ENCODE measurements at places on chromosomes 16 and 17.

DNA sequence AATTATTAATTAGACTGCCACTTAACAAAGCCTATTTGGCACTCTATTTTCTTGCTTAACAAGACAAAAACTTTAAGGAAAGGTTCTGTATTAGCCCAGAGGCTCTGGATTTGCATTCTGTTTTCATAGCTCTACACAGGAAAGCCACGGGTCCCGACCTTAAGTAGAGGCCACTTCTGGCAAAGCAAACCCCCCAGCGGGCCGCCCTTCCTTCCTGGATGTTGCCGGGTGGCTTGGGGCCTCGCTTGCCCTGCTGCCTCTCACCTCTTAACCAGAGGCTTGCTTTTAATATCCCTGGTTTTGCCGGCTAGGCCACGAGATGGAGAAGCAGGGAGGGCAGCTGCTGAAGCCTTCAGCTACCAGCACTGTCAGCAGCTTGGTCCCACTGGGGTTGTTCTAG, 4.4 kb downstream of the RTN4RL1 start:
- H3K36me3 ChIP-seq, result no peaks in the 10 kb centered on the region
- H3K4me1 ChIP-seq, result peaks cover 51% of the 10 kb centered on the region
- H3K27ac ChIP-seq, result no peak overlapping the region
- H3K4me3 ChIP-seq, result no peak overlapping the region
- no peaks in the 10 kb centered on the region for H3K27me3 ChIP-seq
- no peak for DNase-seq

DNA sequence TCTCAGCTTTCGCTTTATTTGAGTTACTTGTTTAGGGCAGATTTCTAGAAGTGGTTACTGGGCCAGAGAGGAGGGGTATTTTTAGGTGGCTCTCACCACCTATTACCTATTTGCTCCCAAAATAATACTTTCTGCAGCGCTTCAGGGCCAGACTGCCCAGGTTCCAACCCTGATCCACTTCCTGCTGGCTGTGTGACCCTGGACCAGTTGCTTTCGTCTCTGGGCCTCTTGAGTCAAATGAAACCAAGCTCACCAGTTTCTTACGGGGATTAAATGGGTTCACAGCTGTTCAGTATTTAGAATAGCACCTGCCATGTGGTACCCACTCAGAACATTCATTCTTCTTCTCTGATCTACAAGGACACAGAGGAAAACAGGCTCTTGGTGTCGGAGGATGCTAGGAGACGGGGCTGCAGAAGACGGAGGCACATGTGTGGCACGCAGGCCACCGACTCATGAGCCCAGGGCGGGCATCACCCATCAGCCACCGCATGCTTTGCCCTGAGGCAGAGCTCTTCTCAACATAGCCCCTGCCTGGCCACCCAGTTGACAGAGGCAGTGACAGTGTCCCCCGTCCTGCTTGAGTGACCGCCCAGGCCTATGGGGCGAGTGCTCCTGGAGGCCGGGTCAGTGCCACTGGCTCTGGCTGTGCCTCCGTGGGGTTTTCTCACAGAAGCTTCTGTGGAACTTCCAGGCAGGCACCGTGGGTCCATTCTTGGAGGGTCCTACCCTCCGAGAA, 149.0 kb upstream of the PLCG2 start:
- H3K27ac ChIP-seq, result no peak overlapping the region
- no peak overlapping the region for H3K4me3 ChIP-seq
- H3K4me1 ChIP-seq, result peaks cover 21% of the 10 kb centered on the region
- no peaks in the 10 kb centered on the region for H3K27me3 ChIP-seq

GRCh38 chr17:67243284-67243683, 1.7 kb downstream of the HELZ start:
- H3K4me3 ChIP-seq, result peak overlapping the region; percentile 94
- no peak overlapping the region for H3K27ac ChIP-seq
- peaks cover 41% of the 10 kb centered on the region for H3K4me1 ChIP-seq
- H3K36me3 ChIP-seq, result peaks cover 13% of the 10 kb centered on the region

DNA sequence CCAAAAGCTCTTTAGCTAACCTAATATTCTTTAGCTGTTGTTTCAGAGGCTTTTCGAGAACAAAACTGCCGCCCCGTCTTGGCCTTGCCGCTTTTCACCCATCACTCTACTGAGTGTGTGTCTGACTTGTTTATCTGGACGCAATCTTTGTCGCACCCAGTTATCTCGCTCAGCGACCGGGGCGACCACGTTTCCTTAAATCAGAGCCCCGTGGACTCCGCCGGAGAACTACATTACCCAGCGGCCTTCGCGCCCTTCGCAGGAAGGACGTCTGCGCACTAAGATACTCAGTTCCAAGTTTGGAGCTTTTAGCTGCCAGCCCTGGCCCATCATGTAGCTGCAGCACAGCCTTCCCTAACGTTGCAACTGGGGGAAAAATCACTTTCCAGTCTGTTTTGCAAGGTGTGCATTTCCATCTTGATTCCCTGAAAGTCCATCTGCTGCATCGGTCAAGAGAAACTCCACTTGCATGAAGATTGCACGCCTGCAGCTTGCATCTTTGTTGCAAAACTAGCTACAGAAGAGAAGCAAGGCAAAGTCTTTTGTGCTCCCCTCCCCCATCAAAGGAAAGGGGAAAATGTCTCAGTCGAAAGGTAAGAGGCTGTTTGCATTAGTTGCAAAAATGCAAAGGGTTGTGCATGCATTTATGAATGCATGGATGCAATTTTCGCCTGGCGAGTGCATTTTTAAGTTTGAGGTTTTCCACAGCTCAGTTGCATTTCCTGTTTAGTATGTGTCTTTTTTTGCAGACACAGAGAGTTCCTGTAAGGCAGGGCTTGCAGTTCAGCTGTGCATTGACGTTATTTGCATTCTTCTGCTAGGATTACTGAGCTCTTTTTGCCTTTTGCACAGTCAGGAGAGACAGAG, at the start of gene MAP2K6:
Gene MAP2K6 (plus strand): TSS at position 290 of the 867 bp plus-strand sequence. CDS start 288 bp downstream, at position 578.
- H3K4me1 ChIP-seq, result peaks cover 31% of the 10 kb centered on the region
- H3K27me3 ChIP-seq, result no peaks in the 10 kb centered on the region
- peak within 1 kb of the TSS; percentile 56 for H3K4me3 ChIP-seq
- peak; percentile 86 for DNase-seq
- H3K36me3 ChIP-seq, result no peaks in the 10 kb centered on the region

DNA sequence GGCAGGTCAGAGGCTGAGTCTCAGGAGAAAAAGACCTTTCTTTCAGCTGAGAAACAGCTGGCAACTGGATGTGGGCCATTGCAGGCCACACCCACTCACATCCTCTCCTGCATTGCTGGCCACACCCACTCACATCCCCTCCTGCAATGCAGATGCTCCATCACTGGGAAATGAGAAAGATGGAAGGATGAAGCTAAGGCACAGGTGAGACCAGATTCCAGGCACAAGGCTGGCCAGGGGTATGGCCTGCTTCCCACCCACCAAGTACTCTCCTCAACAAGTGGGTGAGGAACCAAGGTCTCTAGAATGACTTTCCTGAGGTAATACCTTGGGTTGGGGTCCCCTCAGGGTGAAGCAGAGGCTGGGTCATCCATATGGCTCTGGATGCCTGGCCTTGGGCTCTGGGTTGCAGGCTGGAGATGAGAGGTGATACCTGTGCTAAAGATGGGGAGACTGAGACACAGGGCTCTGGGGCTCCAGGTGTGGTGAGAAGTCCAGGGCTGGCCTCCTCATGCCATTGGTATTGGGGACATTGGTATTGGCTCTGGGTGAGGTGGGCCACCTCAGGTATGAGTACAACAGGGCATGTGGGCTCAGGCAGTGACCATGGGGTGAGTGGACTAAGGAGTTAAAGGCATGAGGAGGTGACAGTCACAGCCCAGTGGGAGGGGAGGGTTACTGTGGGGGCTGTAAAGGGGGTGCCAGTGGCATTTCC, 1726.8 kb downstream of the TP53TG3F start:
- H3K27ac ChIP-seq, result no peak overlapping the region
- H3K27me3 ChIP-seq, result no peaks in the 10 kb centered on the region
- DNase-seq, result peak; percentile 61
- no peaks in the 10 kb centered on the region for H3K36me3 ChIP-seq
- no peaks in the 10 kb centered on the region for H3K4me1 ChIP-seq

- no peak overlapping the region for H3K4me3 ChIP-seq
- H3K4me1 ChIP-seq, result peaks cover 56% of the 10 kb centered on the region
- H3K27ac ChIP-seq, result no peak overlapping the region
- no peaks in the 10 kb centered on the region for H3K36me3 ChIP-seq
Observed at GRCh38 chr16:75267631-75268264, 16.3 kb upstream of the BCAR1 start.

DNA sequence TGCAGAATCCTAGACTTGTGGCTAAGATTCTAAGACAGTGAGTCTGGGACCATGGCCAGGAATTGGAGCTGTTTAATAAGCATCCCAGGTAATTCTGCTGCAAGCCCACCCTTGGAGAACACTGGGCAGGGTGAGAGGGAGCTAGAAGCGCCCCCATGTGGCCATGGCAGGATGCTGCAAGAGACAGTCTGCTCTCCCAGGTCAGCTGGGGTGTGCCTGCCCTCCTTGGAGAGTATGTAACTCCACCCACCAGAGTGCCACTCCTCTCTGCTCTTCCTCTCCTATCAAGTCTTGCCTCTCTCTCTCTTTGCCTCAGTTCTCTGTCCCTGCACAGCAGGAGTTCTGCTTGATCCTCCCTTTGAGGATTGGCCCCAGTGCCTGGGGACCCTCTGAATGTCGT, 14.9 kb downstream of the RCVRN start:
- H3K36me3 ChIP-seq, result no peaks in the 10 kb centered on the region
- DNase-seq, result no peak
- H3K4me3 ChIP-seq, result no peak overlapping the region
- H3K4me1 ChIP-seq, result no peaks in the 10 kb centered on the region
- H3K27me3 ChIP-seq, result peaks cover under 1% of the 10 kb centered on the region
- H3K27ac ChIP-seq, result no peak overlapping the region

GRCh38 chr17:73336408-73337329, 24.9 kb upstream of the CDC42EP4 start:
- no peaks in the 10 kb centered on the region for H3K36me3 ChIP-seq
- peak; percentile 65 for DNase-seq
- no peaks in the 10 kb centered on the region for H3K27me3 ChIP-seq
- H3K4me3 ChIP-seq, result no peak overlapping the region
- peaks cover 64% of the 10 kb centered on the region for H3K4me1 ChIP-seq
- peak overlapping the region; percentile 27 for H3K27ac ChIP-seq

GRCh38 chr16:70700101-70701020, 14.5 kb upstream of the MTSS2 start:
- H3K36me3 ChIP-seq, result no peaks in the 10 kb centered on the region
- no peaks in the 10 kb centered on the region for H3K27me3 ChIP-seq
- peaks cover 100% of the 10 kb centered on the region for H3K4me1 ChIP-seq
- no peak overlapping the region for H3K4me3 ChIP-seq
- DNase-seq, result no peak

GRCh38 chr16:81543571-81543970, 99.0 kb downstream of the CMIP start:
- no peak for DNase-seq
- no peaks in the 10 kb centered on the region for H3K27me3 ChIP-seq
- H3K4me3 ChIP-seq, result no peak overlapping the region

GRCh38 chr16:85460252-85461021, 152.7 kb upstream of the GSE1 start:
- H3K36me3 ChIP-seq, result no peaks in the 10 kb centered on the region
- H3K27me3 ChIP-seq, result peaks cover 3% of the 10 kb centered on the region
- H3K4me1 ChIP-seq, result peaks cover 55% of the 10 kb centered on the region
- H3K4me3 ChIP-seq, result no peak overlapping the region
- H3K27ac ChIP-seq, result peak overlapping the region; percentile 43

- no peak for DNase-seq
- H3K4me3 ChIP-seq, result no peak overlapping the region
- H3K27ac ChIP-seq, result peak overlapping the region; percentile 67
- H3K4me1 ChIP-seq, result peaks cover 59% of the 10 kb centered on the region
- no peaks in the 10 kb centered on the region for H3K27me3 ChIP-seq
- no peaks in the 10 kb centered on the region for H3K36me3 ChIP-seq
Observed at GRCh38 chr16:14309906-14310305, 238.8 kb downstream of the MRTFB start.

- H3K27me3 ChIP-seq, result peaks cover 7% of the 10 kb centered on the region
- peaks cover 14% of the 10 kb centered on the region for H3K4me1 ChIP-seq
- H3K4me3 ChIP-seq, result no peak overlapping the region
- H3K36me3 ChIP-seq, result no peaks in the 10 kb centered on the region
Observed at GRCh38 chr17:77597418-77598240, 360.9 kb upstream of the TNRC6C start.

- no peak overlapping the region for H3K4me3 ChIP-seq
- H3K27me3 ChIP-seq, result no peaks in the 10 kb centered on the region
- peaks cover 50% of the 10 kb centered on the region for H3K36me3 ChIP-seq
- H3K4me1 ChIP-seq, result no peaks in the 10 kb centered on the region
- H3K27ac ChIP-seq, result no peak overlapping the region
Observed at GRCh38 chr16:47156680-47157215, 13.0 kb upstream of the NETO2 start.
